ENCODE measurements at places on chromosomes 3 and 15. TPM values are rescaled to one million over a fixed set of nuclear protein-coding genes. Genes with fewer than 3 reads are reported as not detected.

Gene CLDN1
- not detected for total RNA-seq

Gene MAP3K13
- 6.4 TPM for total RNA-seq

Gene ABHD2
- total RNA-seq: 58.5 TPM

Gene ATP13A4
- total RNA-seq: 3.5 TPM

Gene ACVR2B
- total RNA-seq: 6.9 TPM

Gene A4GNT
- total RNA-seq: not detected

Gene TTLL13
- 1.7 TPM for total RNA-seq

Gene ITIH4
- 38.8 TPM for total RNA-seq

Gene CHRNA5
- 0.37 TPM for total RNA-seq

Gene LOXL1
- total RNA-seq: 1.5 TPM

Gene TRPM1
- total RNA-seq: not detected

Gene CNTN3
- total RNA-seq: not detected

Gene SLC9C1
- total RNA-seq: not detected

Gene PATL2
- total RNA-seq: 69.7 TPM

Gene ELP6
- total RNA-seq: 22.5 TPM

Gene CSNK1G1
- 25.6 TPM for total RNA-seq

Gene DAZL
- not detected for total RNA-seq

Gene STRIT1
- not detected for total RNA-seq

Gene CGNL1
- 0.13 TPM for total RNA-seq

Gene TM4SF4
- 0.86 TPM for total RNA-seq

Gene REC114
- not detected for total RNA-seq

Gene CCR9
- total RNA-seq: 2.1 TPM

Gene GABRB3
- not detected for total RNA-seq

Gene MLH1
- 28.6 TPM for total RNA-seq

Gene GCSAM
- 20.2 TPM for total RNA-seq
